ENCODE measurements at places on chromosomes 6 and 20.

GRCh38 chr6:127118298-127119101 is at the start of gene RSPO3:
Gene RSPO3 (plus strand): TSS chr6:127118671. CDS start chr6:127119193, 522 bp downstream.
- no peak for DNase-seq

- no peak for DNase-seq
These were observed 62.6 kb upstream of the SIRPA start for GRCh38 chr20:1832634-1833033.

- no peak for DNase-seq
These were observed 29.4 kb downstream of the PLCB1 start for GRCh38 chr20:8161264-8162071.

DNA sequence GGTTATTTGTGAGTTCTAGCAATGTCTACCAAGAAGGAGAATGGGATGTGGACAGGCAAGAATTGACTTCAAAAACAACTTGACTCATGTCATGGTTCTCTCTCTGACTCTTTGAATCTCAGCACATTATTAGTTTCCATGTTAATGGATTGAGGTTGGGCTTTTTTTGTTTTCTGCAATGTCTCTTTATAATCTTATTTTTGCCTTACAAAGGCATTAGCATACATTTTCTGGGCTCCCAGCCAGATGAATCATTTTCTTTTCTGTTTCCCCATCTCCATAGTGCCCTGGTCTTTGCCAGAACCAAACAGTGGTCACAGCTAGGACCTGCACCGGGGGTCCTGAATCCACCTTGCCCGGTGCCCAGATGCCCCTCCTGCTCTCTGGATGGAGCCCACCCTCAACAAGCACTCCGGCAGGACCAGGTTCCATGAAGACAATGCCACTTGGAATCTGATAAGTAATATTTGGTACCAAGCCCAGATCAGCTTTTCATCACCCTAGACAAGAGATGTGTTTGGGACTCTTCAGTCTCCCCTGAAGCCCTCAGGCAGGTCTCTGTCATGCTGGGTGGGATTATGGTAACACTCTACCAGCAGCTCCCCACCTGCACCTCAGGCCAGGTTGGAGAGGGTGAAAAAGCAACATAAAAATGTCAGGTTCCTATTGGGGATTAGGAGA is 266.7 kb upstream of the SULF2 start:
- DNase-seq: no peak

GRCh38 chr6:41222045-41222444 is 6.1 kb upstream of the TREML4 start:
- DNase-seq: no peak

- no peak for DNase-seq
These were observed 32.8 kb downstream of the RBM24 start for GRCh38 chr6:17313971-17314370.

DNA sequence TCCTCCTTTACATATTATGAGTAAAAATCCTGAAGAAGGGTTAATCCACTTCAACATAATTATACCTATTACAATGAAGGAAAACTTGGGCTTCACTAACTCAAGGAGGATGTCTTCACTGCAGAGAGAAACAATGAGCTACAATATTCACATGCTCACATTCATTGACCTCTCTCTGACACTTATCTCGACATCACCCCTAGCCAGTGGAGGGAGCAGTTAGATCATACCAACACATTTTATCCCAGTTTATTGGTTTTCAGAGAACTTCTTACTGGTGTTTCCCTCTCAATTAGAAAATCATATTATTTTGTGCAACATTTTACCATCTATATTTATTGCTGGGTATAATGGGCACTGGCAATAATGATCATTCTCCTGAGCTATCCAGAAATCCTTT is 646.5 kb downstream of the TENT5A start:
- no peak for DNase-seq

- DNase-seq: no peak
These were observed 6.5 kb upstream of the ROS1 start for GRCh38 chr6:117432273-117432672.

DNA sequence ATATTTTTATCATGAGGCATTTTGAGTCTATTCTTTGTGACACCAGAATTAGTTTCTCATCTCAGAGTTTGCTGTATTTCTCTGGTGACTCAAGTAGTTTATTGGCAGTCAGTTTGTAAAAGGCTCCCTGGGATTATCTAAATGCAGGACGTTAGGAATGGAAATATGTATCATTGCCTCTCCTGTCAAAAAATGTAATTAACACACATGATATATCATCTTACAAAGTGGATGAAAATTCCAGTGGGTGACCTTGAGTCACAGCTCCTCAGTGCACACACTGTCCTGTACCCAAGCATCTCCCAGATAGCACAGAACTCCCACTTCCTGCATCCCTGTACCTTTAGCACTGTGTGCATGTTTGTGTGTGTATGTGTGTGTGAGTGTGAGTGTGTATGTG is 258.6 kb downstream of the LAMA2 start:
- no peak for DNase-seq

DNA sequence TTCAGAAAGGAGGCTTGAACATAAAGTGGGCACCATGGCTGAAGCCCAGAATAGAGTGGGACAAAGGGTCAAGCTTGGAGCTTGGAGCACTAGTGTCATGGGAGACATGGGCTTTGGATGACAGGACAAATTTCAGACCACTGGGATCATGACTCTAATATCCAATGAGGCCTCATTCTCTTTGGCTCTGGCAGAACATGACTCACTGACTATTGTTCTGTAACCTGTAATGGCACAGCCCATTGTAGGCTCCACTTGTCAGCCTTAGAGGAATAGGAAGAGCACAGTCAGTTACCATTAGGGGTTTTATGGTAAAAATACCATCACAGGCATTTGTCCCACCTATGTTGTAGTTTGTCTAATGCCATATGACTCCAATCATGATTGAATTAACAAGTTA is 34.0 kb upstream of the MMS22L start:
- no peak for DNase-seq

- no peak for DNase-seq
These were observed 19.8 kb upstream of the MYLIP start for GRCh38 chr6:16108921-16109658.

DNA sequence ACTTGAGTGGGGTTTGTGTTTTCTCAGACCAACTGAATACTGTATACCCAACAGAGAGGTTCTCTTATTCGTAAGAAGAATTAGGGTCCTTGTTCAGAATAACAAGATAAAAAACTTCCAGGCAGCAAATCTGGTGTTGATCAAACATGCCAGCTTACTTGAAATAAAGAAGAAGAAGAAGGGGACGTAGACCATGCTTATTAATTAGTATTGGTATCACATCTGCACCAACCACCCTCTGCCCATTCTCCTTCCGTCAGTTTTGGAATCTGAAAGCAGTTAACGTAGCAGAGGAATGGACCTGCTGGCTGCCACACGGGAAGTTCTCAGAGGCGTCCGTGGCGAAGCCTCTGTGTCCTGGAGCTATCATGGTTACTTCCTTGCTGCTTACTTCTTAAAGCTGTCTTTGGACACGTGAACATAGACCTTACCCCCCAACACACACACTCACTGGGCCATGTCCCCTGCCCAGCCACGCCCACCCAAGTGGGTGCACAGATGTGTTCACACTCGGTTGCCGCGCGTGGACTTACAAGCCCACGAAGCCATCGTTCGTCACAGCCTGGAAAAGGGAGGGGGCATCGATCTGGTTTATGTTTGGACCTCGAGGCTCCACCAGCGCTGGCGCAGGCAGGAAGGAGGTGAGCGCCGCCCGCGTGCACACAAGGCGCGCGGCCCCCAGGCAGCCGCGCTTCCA is 4.1 kb upstream of the DLL1 start:
- no peak for DNase-seq

DNA sequence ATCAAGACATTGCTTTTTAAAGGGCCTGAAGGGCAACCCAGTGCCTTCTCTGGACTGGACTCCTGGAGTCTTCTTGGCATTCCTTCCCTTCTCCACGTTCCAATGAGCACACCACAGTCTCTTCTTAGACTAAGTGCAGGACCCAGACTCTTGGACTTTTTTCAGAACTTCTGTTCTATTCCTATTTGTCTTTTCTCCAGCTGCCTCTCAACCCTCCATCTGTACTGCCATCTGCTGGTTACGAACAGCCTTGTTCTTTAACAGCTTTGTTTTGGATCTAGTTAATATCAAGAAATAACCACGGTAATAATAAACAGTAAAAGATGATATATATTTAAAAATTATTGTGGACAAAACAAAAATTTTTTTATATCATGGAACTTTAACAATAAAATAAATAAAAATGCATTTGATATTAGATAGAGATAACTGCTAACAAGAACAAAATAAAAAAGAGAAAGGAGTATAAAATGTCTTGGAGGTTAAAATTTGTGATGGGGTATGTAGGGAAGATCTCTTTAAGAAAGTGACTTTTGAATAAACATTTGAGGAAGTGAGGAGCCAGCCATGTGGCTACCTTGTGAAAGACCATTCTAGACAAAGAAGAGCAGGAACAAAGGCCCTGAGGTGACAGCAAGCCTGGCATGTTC is 105.1 kb upstream of the HCRTR2 start:
- no peak for DNase-seq

GRCh38 chr6:106216527-106216926 is 109.0 kb downstream of the ATG5 start:
- DNase-seq: no peak

DNA sequence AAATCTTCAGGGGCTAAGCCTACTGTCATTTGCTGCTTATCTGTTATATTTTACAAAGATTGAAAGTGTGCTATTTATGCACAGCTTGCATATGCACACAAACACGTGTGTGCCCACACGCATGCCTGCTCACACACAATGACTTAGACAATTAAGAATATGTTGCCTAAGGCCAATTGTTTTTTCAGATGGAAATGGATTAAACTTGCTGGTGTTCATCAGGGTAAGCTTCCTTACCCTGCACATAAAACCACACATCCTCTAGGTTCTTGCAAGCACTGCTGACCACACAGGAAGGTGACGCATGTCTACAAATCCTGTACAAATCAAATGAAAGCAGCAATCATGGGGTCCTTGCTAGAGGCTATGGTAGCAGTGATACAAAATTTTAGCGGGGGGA is 58.4 kb downstream of the GJA10 start:
- peak; percentile 11 for DNase-seq

DNA sequence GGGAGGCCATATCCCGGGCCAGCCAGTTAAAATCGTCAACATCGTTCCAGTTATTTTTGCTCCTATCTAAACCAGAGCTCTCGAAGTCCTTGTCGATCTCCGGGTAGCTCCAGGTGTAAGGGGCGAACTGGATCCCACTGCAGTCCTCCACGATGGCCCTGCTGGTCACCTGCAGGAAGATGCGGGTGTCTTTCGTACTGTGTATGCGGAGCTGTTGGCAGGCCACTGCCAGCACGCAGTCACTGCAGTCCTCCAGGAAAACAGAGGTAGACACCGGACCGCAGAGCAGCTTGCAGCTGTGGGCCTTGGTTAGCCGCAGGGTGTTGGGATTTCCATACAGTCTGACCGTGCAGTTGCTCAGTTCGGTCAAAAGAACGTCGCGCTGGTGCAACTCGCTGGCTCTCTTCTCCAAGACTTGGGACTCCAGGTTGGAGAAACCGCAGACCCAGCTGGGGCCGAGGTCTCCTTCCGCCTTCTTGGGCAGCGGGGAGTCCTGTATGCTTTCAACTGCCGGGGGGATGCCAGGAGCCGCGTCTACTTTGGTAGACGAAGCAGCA is 742 bp downstream of the TBCC start:
- DNase-seq: no peak

GRCh38 chr20:44738813-44739477 is 6.7 kb upstream of the KCNK15 start:
- DNase-seq: no peak

DNA sequence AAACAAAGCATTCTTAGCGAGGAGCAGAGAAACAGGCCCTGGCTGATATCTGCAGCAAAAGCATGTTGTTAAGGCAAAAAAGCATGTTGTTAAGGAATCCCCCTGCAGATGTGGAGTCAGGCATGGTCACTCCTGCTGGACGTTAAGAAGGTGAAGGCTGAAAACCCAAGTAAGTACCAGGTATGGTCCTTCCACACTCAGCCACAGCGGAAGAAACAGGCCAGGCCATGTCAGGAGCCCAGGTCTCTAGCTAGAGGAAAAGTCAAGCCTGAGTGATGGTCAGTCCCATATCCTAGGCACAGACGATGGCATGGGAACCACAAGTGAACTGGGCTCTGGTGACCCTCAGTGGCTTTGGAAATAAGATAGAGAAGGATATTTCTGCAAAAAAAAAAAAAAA is 32.5 kb upstream of the MAS1L start:
- DNase-seq: no peak

GRCh38 chr6:71603021-71603420 is 283.3 kb upstream of the RIMS1 start:
- no peak for DNase-seq

GRCh38 chr20:55386686-55387085 is 618.6 kb downstream of the CBLN4 start:
- DNase-seq: no peak

- no peak for DNase-seq
These were observed 29.4 kb downstream of the GLO1 start for GRCh38 chr6:38673397-38674165.

DNA sequence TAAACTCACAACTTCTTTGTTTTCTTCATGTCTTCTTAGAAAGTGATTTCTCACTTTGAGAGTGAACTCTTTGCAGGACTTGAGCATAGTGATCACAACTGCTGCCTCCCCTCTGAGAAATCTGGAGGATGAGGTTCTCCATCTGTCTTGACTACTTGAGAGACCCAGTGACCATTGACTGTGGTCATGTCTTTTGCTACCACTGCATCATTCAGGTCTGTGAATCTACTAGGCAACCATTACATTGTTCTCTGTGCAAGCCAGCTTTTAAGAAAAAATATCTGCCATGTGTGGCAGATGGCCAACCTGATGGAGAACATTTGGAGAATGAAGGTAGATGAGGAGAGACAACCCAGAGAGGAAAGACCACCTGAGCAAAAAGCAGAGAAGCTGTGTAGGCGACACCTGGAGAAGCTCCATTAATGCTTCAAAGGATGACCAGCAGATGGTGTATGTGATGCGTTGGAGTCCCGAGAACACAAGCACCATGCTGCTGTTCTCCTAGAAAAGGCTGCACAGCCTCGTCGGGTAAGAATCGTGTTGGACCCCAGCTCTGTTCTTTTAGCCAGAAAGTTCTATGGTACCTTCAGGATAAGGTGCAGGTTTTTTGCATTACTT is 25.1 kb upstream of the TRIM26 start:
- DNase-seq: no peak

Measured in activated CD8-positive, alpha-beta memory T cell treated with anti-CD3 and anti-CD28 coated beads for 1 hour (primary cell).